ENCODE measurements at places on chromosomes 6 and 20.

DNA sequence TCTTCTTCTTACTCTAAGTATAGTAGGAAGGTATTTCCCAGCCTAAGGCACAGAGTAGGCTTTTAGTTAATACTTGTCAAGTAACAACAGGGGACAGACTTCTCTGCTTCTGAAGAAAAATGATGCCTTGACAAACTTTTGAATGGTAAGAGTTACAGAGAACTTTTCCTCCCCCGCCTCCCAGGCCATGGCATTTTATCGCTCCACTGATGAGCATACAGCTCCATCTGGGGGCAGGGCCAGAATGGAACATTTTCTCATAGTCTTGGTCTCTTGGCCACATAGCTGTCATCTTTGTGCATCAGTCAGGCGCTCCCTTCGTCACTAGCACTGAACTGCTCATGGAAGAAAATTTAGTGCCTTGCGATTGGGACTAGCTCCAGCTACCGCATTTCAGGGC is 1066.8 kb upstream of the CITED2 start:
- DNase-seq, result no peak

- DNase-seq, result no peak
Measured at GRCh38 chr20:37276494-37277252, 12.8 kb upstream of the MANBAL start.

DNA sequence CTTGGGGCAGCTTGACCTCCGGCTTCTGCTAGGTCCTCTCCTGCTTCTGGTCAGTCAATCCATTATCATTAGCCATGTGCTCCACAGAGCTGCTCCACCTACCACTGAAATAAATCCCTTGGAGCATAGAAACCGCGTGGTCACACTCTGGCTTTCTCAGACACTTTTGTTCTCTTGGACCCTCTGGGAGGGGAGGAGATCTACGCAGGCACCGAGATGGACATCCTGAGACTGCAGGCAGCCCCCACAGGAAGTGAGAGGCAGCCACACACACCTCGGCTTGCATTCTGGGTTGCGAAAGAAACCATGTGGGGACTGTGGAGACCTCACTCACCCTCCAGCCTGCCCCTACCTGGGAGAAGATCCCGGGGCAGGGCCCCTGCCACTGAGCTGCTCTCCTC is 79.5 kb downstream of the FYN start:
- no peak for DNase-seq

DNA sequence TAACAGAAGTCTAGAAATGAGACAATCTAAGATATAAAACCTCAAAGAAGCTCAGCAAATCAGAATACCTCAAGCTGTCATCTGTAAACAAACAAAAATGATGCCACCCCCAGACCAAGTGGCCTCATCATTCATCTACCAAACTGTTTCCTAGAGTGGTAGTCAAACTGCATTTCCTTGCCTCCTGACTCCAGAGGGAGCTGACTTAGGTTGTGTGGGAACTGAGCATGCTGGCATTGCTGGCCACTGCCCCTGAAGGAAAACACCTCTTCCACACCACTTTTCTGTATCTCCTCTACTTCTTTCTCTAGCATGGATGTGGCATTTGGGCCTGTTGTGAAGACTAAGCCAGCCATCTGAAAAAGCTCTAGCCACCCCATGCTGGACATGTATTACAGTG is 56.3 kb downstream of the ZHX3 start:
- no peak for DNase-seq

- no peak for DNase-seq
Measured at GRCh38 chr20:63070771-63071540, 64.2 kb upstream of the BHLHE23 start.

GRCh38 chr6:98308564-98308963 is 525.8 kb upstream of the POU3F2 start:
- DNase-seq, result no peak

- no peak for DNase-seq
Measured at GRCh38 chr6:138564170-138564721, 65.0 kb upstream of the NHSL1 start.

Data from DND-41 (cell line).